Psoas muscle (tissue), 8 donors: ENCODE measurements at places on chromosomes 5 and 9. TPM values are rescaled to one million over a fixed set of nuclear protein-coding genes. Genes with fewer than 3 reads are reported as not detected.

- H3K4me1 ChIP-seq: no peaks in the 10 kb centered on the region
- H3K27me3 ChIP-seq: no peaks in the 10 kb centered on the region
- no peak for DNase-seq
- no peaks in the 10 kb centered on the region for H3K36me3 ChIP-seq
- no peak overlapping the region for H3K27ac ChIP-seq
These were observed 551.6 kb downstream of the PRDM9 start for GRCh38 chr5:24059006-24059405.

The IGFBPL1 gene
- 0.51 TPM for total RNA-seq

- no peak for DNase-seq
- H3K4me3 ChIP-seq: no peak overlapping the region
These were observed 8.6 kb downstream of the SLC12A2 start for GRCh38 chr5:128092144-128092543.

GRCh38 chr9:86816366-86816765 is 130.9 kb downstream of the GAS1 start:
- H3K27me3 ChIP-seq: no peaks in the 10 kb centered on the region
- H3K4me3 ChIP-seq: no peak overlapping the region
- H3K27ac ChIP-seq: no peak overlapping the region
- H3K36me3 ChIP-seq: no peaks in the 10 kb centered on the region

DNA sequence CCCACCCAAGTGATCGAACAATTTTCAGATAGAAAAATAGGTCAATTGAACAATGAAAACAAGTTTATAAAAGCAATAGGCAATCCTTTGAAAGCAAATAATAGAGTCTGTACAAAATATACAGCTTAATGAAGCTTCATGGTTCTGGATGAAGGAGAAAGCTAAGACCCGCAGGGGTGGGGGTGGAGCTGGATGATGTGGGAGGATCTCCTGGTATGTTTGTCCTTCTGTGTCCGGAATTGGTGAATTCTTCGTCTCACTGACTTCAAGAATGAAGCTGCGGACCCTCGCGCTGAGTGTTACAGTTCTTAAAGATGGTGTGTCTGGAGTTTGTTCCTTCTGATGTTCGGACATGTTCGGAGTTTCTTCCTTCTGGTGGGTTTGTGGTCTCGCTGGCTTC is 149.9 kb downstream of the NXNL2 start:
- H3K36me3 ChIP-seq: no peaks in the 10 kb centered on the region
- H3K4me3 ChIP-seq: no peak overlapping the region
- no peaks in the 10 kb centered on the region for H3K27me3 ChIP-seq
- DNase-seq: no peak

DNA sequence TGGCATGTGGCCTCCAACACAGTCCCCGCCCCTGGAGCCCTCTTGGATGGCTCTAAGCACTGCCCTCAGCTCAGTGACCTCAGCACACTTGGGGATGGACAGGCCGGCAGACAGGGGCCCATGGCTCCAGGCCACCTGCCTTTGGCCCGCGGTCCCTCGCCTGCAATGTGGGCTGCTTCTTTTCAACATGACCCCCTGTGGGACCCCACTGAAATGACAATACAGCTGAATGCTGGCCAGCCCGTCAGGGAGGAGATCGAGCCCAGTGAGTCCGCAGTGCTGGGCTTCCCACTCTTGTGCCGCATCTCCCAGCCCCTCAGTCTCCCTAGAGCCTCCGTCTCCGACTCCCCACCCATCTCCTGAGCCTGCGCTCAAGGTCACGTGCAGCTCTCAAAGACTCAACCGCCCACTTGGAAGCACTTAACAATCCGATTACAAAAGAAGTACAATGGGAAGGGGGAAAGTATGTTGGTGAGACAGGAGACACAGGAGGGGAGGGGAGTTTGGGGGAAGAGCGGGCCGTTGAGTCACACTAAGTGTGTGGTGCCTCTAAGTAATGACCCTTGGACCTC is 238.9 kb downstream of the HSPA4 start:
- no peak overlapping the region for H3K4me3 ChIP-seq
- H3K27ac ChIP-seq: no peak overlapping the region
- H3K36me3 ChIP-seq: no peaks in the 10 kb centered on the region
- H3K27me3 ChIP-seq: no peaks in the 10 kb centered on the region
- DNase-seq: no peak

The WDR70 gene
- 28.0 TPM for total RNA-seq

The CDH6 gene
- total RNA-seq: 3.4 TPM

The NR2F1 gene
- 1.4 TPM for total RNA-seq

DNA sequence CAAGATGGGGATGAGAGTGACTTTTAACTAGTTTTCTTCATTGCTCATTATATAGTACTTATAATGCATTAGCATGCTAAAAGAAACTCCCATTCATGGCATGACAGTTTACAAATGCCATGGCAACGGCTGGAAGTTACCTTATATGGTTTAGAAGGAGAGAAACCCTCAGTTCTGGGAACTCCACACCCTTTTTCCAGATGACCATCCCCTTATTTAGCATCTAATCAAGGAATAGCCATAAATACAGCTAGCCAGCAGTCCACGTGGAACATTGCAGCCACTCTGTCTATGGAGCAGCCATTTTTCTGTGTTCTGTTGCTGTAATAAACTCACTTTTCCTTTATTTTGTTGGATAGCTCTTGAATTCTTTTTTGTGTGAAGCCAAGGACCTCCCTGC is 1137.8 kb downstream of the CDH18 start:
- no peaks in the 10 kb centered on the region for H3K4me1 ChIP-seq
- no peak overlapping the region for H3K4me3 ChIP-seq
- DNase-seq: no peak
- H3K27ac ChIP-seq: no peak overlapping the region
- no peaks in the 10 kb centered on the region for H3K27me3 ChIP-seq

DNA sequence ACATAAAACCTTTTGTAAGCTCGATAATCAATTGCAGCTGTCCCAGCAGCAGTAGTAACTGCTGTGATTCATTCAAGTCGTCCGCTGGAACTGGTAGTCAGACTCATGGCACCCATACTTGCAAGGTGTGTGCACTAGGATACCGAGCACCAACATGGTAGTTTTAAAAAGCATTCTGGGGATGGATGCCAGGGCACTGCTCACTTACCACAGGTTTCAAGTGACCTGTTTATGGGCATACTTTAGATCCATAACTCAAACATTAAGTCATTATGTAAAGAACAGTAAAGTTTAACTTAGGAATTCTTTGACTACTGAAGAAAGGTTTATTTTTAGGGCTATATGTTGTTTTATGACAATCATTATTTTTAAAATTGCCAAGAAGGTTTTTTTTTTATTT is 2277.6 kb downstream of the MAT2B start:
- H3K4me3 ChIP-seq: no peak overlapping the region
- H3K27me3 ChIP-seq: no peaks in the 10 kb centered on the region
- DNase-seq: no peak
- no peak overlapping the region for H3K27ac ChIP-seq
- no peaks in the 10 kb centered on the region for H3K4me1 ChIP-seq

The NR5A1 gene
- not detected for total RNA-seq

GRCh38 chr9:134319306-134320125 is 6.7 kb upstream of the RXRA start:
- H3K4me1 ChIP-seq: peaks cover 6% of the 10 kb centered on the region
- no peak overlapping the region for H3K4me3 ChIP-seq

The SYK gene
- total RNA-seq: 2.8 TPM

DNA sequence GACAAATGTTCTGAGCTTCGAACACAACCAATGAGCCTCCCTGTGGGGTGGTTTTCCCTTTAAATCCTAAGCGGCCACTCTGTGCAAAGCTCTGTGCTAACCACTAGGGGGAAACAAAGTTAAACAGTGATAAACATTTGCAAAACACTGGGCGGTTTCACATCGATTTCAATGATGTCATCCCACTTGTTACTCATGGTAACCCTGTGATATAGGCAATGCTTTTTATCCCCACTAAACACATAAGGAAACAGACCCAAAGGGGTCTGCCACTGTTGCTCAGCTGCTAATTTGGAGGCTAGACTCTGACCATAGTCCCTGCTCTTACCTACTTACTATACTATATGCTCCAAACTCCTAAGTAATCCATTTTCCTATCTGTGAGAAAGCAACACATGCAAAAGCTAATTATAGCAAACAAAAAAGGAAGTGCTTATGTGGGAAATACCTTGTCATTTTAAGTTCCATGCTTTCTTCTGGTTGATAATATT is 57.3 kb downstream of the PTPN3 start:
- no peaks in the 10 kb centered on the region for H3K27me3 ChIP-seq
- H3K4me1 ChIP-seq: peaks cover 22% of the 10 kb centered on the region
- H3K27ac ChIP-seq: peak overlapping the region; percentile 18
- H3K36me3 ChIP-seq: no peaks in the 10 kb centered on the region
- DNase-seq: no peak
- H3K4me3 ChIP-seq: no peak overlapping the region

The NUTM2G gene
- total RNA-seq: not detected

- peaks cover 11% of the 10 kb centered on the region for H3K36me3 ChIP-seq
- DNase-seq: no peak
- no peaks in the 10 kb centered on the region for H3K27me3 ChIP-seq
- peaks cover 9% of the 10 kb centered on the region for H3K4me1 ChIP-seq
These were observed 10.7 kb downstream of the PHYKPL start for GRCh38 chr5:178221853-178222252.

The CYLC2 gene
- total RNA-seq: not detected

GRCh38 chr9:121785673-121786542 is 134.5 kb downstream of the DAB2IP start:
- no peak for DNase-seq
- H3K4me3 ChIP-seq: no peak overlapping the region
- H3K27ac ChIP-seq: no peak overlapping the region
- no peaks in the 10 kb centered on the region for H3K27me3 ChIP-seq

GRCh38 chr9:33375238-33375840 is 27.0 kb downstream of the AQP7 start:
- peaks cover 25% of the 10 kb centered on the region for H3K36me3 ChIP-seq
- DNase-seq: no peak
- peak overlapping the region; percentile 58 for H3K27ac ChIP-seq
- no peaks in the 10 kb centered on the region for H3K27me3 ChIP-seq

DNA sequence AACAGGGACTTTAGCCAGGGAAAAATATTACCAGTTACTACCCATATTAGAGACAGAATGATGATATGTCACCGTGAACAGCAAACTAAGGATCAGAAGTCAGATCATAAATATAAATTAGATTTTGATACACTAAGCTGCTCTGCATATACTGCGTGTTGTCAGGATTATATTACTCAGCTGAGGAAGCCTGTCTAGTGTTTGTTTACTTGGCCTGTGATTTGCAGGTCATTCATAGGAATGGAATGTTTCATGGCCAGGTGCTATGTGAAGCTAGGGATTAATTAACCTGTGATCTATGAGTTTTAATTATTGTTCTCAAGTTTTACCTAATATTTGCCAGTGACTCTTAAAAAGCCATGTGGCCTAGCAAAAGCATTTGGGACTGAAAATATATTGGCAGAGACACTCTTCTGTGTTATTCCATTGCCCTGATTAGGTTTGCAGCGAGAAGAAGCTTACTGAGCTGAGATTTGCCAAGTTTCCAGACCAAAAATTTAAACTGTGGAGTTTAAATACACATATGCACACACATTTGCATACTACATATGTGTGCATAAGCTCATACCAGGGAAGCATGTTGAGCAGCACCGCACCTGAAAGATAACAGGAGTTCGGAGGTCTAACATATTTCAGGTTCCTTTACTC is 496.3 kb upstream of the GRIA1 start:
- DNase-seq: no peak
- H3K4me3 ChIP-seq: no peak overlapping the region
- no peaks in the 10 kb centered on the region for H3K36me3 ChIP-seq
- H3K27ac ChIP-seq: no peak overlapping the region

GRCh38 chr9:86800681-86801080 is 146.6 kb downstream of the GAS1 start:
- no peaks in the 10 kb centered on the region for H3K4me1 ChIP-seq
- DNase-seq: no peak
- no peak overlapping the region for H3K4me3 ChIP-seq
- no peaks in the 10 kb centered on the region for H3K27me3 ChIP-seq
- no peaks in the 10 kb centered on the region for H3K36me3 ChIP-seq

- peaks cover 6% of the 10 kb centered on the region for H3K4me1 ChIP-seq
- no peaks in the 10 kb centered on the region for H3K27me3 ChIP-seq
- peak overlapping the region; percentile 84 for H3K4me3 ChIP-seq
- peak overlapping the region; percentile 57 for H3K27ac ChIP-seq
- no peak for DNase-seq
These were observed 597 bp upstream of the CENPH start for GRCh38 chr5:69188811-69189161.

DNA sequence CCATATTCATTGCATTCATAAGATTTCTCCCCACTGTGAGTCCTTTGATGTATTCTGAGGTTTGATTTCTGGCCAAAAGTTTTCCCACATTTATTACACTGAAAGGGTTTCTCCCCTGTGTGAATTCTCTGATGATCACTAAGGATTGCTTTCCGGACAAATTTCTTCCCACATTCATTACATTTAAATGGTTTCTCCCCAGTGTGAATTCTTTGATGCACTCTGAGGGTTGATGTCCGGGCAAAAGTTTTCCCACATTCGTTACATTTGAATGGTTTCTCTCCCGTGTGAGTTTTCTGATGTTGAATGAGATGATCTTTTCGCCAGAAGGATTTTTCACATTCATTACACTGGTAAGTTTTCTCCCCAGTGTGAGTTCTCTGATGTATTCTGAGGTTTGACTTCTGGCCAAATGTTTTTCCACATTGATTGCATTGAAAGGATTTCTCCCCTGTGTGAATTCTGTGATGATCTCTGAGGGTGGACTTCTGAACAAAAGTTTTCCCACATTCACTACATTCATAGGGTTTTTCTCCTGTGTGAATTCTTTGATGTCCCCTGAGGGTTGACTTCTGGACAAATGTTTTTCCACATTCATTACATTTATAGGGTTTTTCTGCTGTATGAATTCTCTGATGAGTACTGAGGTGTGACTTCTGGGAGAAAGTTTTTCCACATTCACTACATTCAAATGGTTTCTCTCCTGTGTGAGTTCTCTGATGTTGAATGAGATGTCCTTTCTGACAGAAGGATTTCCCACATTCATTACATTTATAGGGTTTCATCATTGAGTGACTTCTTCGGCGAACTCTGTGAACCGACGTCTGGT is 18.8 kb downstream of the ZNF510 start:
- H3K36me3 ChIP-seq: peaks cover 27% of the 10 kb centered on the region
- no peak for DNase-seq
- no peak overlapping the region for H3K4me3 ChIP-seq
- H3K27me3 ChIP-seq: no peaks in the 10 kb centered on the region

The CCNB1 gene
- 2.7 TPM for total RNA-seq

DNA sequence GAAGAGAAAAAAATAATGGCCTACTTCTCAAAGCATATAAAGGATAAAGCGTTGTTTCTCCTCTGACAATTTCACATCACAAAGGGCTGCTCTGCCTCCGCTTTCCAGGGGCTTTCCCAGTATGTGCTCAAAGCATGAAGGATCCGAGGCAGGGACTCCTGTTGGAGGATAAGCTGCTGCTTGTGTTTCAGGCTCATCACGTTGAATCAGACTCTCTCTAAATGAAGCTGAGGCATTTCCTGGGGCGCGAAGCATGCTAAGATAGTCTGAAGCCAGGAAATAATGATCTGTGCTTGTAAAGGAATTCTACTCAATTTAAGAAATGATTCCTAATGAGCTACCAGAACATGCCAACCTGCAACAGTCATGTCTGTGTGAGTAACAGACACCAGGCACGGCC is 97.5 kb downstream of the MARCHF11 start:
- no peak overlapping the region for H3K4me3 ChIP-seq
- H3K27me3 ChIP-seq: no peaks in the 10 kb centered on the region
- H3K36me3 ChIP-seq: no peaks in the 10 kb centered on the region
- no peaks in the 10 kb centered on the region for H3K4me1 ChIP-seq
